Mucosa of descending colon (tissue), 3 donors: ENCODE measurements at places on chromosomes 7 and 10. TPM values are rescaled to one million over a fixed set of nuclear protein-coding genes. Genes with fewer than 3 reads are reported as not detected.

- DNase-seq, result no peak
These were observed 186.2 kb downstream of the REEP3 start for GRCh38 chr10:63707254-63707910.

- DNase-seq, result no peak
These were observed 58.0 kb downstream of the FAM171A1 start for GRCh38 chr10:15313047-15313446.

GRCh38 chr7:5210751-5211338, 20.8 kb downstream of the WIPI2 start:
- DNase-seq, result no peak

DNA sequence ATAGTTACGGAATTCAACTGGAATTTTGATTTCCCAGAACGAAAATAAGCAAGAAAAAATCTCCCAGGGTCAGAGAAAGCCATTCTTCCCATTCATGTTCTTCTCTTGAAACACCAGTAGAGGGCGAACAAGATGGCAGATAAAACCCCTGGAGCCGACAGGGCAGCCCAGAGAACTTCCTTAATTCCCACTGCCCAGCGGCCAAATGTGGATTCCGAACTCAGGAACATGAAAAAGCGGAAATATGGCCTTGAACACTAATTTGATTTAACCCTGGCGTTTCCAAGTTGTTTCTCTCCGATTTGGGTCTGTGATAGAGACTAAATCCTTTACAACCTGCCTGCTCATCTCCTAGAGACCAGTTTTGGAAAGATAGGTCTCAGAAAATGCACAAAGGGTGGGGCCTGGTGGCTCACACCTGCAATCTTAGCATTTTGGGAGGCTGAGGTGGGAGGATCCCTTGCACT, 100.7 kb upstream of the WAC start:
- DNase-seq, result peak; percentile 60

DNA sequence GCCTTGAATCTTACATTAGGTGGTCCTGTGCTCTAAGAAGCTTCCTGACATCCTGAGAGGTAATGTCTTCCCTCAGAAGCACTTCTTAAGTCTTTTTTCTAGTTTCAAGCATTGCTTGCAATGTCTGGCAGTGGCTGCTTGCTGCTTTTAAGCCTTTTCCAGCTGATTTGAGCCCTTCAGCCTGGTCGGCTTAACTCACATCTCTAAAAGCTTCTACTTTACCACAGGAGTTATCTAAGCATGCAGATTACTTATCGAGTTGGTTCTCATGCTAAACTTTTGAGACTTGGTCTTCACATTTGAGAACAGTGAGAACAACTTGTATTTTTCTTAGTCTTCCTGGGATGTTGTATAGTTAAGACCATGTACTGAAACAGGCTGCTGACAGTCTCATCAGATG, 3.9 kb downstream of the LRMDA start:
- no peak for DNase-seq

DNA sequence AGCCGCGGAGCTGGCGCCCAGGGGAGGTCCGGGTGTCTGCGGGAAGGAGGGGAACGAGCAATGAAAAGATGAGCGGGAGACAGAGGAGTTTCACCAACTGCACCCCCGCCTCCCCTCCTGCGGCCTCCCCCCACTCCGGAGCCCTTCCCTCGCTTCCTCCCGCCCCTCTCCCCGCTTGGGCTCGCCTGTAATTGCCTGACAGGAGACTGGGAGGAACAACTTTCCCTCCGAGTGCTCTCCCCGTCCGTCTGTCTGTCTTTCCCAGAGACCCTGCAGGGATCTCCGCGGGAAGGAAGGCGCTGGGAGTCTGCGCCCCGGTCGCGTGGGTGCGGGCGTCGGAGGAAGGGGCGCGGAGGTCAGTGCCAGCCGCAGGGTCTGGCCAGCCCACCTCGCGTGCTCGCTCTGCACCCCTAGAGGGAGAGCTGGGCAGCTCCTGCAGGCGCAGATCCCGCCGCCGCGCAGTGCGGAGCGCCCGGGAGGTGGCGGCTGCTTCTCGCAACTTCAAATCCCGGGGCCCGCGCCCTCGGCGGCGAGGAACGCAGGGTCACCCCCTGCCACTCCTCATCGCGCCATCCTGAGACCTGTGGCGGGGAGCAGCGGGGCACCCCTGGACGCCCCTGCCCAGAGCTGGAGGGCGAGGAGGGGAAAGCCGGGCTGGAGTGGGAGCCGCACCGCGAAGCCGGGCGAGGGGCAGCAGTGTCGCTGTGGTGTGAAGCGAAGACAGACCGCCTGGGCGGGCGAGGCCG, 511 bp upstream of the NRP1 start:
- DNase-seq, result peak; percentile 76

GRCh38 chr10:35027567-35027966, 62.6 kb downstream of the CUL2 start:
- DNase-seq, result no peak

DNA sequence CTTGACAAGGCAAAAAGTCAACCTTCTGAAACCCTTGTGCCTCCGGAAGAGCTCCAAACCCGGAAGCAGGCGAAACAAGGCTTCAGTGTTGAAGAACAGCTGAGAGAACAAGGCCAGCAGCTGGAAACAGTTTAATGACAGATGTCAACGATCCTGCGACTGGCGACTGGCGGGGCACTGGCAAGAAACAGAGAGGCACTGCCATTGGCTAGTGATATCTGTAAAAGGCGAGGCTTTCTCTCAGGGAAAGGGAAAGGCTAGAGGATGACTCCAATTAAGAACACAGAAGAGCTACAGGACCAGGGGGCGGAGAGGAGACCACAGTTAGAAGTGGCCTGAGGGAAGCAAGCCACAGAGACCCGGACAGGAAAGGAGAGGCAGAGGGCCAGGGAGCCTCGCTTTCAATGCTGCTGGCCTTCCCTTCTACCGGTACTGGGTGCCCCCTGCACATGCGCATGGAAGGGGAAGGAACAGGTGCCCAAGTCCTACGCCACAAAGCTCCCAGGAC, 19.4 kb downstream of the ITGB1 start:
- DNase-seq, result peak; percentile 56

GRCh38 chr10:86375204-86375603, 8.6 kb upstream of the GRID1 start:
- DNase-seq, result no peak

- DNase-seq, result peak; percentile 52
These were observed 819 bp downstream of the TMED4 start for GRCh38 chr7:44580945-44581878.

DNA sequence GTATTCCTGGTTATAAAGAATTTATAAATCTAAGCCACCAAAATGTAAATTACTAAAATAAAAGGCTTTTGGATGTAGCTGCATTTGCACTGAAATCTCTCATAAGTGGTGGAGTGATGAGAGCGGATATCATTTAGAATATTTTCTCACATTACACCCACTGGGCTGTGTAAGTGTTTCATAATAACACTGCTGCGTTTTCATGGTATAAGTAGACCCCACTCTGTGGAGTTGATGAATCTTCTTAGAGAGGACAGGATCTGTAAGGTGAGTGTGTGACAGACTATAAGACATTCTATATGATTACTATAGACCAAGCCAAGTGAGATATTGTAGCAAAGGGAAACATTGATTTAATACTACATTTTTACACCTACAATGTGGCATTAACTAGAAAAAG, 1024.1 kb upstream of the LRRN3 start:
- no peak for DNase-seq

- no peak for DNase-seq
These were observed 29.0 kb downstream of the PLAC9 start for GRCh38 chr10:80161321-80162083.

GRCh38 chr10:101446071-101446470, 92.1 kb downstream of the BTRC start:
- DNase-seq, result no peak

DNA sequence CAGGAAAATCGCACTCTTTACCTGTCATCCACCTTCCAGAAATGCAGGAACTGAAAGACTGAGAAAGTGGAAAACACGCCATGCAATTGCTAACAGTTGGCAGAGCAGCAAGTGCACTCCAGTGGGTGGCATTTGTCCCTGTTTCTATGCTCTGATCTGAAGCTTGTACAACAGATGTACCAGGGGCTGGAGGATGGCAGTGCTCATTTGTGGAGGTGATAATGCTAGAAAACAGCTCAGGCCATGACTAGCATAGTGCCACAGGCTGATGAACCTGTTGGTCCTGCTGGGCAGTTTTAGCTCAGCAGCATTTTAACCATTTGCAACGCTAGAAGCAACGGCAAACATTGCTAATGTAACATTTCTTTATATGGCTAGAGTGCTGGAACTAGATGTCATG, 199.9 kb upstream of the NRP1 start:
- DNase-seq, result no peak

GRCh38 chr10:391305-391704, 256.1 kb downstream of the ZMYND11 start:
- no peak for DNase-seq

DNA sequence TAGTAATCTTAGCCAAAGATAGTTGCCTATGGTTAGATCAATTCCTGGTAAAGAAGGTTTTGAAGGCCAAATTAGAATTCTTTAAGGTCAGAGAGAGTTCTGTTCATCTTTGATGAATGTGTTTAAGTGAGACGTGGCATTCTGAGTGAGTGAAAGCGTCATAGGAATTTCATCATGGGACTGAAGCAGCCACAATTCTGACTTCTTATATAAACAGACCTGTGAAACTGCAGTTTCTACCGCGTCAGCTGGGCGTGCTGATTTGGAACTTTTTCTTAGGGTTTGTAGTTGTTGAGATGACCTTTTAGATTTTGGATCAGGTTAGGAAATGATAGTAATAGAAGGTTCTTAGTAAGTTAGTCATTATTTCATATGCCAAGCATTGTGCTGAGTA, 103.8 kb downstream of the CNNM2 start:
- no peak for DNase-seq

DNA sequence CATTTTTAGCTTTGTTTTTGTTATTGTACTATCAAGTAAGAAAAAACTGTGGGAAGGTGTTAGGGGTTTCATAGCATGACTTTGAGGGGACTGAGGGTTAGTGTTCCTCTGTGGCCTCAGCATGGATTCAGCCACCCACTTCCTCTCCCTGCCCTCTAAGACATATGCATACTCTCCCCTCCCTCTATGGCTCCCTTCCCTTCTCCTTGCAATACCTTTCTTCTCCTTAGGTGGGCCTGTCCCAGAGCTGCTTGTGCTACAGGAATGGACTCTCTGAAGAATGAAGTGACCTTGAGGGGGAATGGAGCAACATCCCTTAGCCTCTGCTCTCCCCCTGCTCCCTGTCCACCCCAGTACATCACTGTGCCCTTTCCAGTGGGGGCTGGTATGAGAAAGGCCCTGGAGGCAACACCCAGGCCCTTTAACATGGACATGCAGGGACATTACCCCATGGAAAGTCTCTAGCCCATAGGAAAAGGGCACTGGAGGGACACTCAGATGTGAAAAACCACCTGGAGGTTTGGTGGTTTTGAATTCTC, 22.4 kb downstream of the CDH23 start:
- DNase-seq, result no peak

DNA sequence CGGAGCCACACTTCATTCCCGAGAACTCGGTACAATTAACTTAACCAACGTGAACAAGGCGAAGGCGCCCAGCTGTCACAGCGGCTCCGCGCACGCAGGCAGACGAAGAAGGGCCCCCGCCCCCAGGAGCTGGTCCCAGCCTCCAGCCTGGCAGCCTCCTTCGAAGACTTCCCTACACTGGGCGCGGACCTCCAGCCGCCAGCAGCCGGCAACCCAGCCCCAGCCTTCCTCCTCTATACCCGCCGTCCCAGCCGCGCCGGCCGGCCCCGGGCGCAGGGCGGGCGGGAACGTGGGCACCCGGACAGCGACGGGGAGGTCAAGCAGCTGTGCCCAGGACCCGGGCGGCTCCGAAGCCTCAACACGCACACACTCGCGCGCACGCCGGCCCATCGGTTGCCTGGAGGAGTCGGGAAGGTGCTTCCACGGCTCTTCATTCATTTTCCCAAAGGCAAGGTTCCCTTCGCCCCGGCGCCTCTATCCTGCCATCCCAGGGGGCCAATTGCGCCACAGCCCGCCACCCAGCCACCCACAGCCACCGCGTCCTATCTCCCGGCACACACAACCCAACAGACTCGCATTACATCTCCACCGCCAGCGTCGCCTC, 1.6 kb downstream of the CHST15 start:
- peak; percentile 68 for DNase-seq

DNA sequence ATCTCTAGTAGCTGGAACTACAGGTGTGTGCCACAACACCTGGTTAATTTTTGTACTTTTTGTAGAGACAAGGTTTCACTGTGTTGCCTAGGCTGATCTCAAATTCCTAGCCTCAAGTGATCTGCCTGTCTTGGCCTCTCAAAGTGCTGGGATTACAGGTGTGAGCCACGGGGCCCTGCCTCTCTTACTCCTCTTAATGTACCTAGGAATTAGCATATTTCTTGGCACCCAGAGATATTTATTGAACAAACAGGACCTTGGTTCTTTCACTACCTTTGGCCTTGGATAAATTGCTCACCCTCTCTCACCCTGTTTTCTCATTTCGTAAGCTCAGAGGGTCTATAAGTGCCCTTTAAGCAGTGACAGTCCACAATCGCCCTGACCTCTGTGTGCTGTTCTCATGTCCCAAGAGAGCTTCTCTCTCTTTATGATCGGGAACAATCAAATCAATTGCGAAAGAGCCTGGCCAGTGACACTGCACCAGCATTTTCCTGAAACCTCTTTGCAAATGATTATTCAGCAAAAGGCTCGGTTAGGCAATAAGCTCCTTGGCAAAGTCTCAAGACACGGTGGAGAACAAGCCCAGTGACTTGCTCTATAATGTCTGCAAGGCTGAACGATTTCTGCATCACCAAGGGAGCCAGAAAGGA, 117.7 kb downstream of the APBB1IP start:
- DNase-seq, result no peak

- DNase-seq, result no peak
These were observed 39.6 kb downstream of the CLEC2L start for GRCh38 chr7:139562961-139563565.

GRCh38 chr10:75593692-75594556, 162.5 kb downstream of the LRMDA start:
- no peak for DNase-seq

Gene TNS3
- 69.9 TPM for total RNA-seq

Gene TDRD1
- total RNA-seq, result 1.7 TPM

Gene MYOZ1
- total RNA-seq, result not detected

Gene DPP6
- 1.3 TPM for total RNA-seq

Gene NANOS1
- 0.12 TPM for total RNA-seq

Gene TSPAN12
- total RNA-seq, result 35.6 TPM

Gene SPDYE6
- total RNA-seq, result not detected

Gene PARD3
- 47.0 TPM for total RNA-seq

Gene HSPA12A
- 8.8 TPM for total RNA-seq

Gene PRSS37
- total RNA-seq, result not detected

Gene MLXIPL
- total RNA-seq, result 18.0 TPM

Gene PLXDC2
- 19.9 TPM for total RNA-seq

Gene CDNF
- total RNA-seq, result 0.82 TPM
